ENCODE measurements at places on chromosomes 5 and 9.

DNA sequence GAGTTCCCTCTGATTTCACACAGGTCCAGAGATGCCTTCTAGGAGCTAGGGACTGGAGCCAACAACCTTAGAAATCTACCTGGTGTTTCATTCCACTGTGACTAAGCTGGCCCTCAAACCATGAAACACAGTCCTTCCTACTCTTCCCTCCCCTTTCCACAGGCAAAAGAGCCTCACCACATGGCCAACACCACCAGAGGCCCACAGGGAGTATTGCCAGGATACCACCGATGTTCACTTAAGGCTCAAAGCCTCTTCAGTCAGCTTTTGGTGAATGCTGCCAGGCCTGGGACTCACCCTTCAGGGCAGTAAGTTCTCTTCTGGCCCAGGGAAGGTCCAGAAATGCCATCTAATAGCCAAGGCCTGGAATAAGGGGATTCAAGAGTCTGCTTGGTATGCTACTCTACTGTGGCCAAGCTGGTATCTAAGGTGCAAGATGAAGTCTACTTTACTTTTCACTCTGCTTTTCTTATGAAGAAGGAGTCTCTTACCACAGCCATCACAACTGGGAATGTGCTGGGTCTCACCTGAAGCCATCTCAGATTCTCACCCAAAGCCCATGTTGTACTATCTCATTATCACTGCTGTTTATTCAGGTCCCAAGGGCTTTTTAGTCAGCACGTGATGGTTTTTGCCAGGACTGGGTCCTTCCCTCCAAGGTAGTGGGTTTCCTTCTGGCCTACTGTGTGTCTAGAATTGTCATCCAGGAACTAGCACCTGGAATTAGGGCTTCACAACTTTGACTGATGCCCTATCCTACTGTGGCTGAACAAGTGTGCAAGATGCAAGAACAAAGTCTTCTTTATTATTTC is 1018.4 kb downstream of the TAF11L14 start:
- no peak for DNase-seq

DNA sequence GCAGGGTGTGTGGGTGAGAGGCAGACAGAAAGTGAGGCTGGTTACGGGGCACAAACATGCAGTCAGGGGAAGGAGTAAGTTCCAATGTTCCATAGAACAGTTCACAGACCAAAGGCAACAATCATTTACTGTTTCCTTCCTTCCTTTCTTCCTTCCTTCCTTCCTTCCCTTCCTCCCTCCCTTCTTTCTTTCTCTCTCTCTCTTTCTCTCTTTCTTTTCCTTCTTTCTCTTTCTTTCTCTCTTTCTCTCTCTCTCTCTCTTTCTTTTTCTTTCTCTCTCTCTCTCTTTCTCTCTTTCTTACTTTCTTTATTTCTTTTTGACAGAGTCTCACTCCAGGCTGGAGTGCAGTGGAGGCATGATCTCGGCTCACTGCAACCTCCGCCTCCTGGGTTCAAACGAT is 125.8 kb upstream of the LPCAT1 start:
- no peak for DNase-seq

DNA sequence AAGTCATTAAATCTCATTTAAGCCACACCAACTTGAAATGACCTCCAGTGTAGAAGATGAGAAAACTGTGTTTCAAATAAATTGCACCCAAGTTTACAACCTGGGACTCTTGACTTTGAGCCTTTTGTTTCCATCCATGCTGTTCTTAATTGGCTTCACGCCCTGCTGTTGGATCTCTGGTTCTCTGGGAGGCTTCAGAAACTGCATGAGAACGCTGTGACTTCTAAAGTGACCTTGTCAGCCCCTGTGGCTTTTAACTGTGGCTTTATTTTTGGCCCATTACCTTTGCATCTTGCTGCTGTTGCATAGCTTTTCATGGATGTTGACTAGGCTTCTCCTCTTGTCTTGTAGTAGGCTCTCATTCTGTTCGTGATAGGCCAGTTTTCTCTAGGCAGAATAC is 29.3 kb downstream of the TNFAIP8 start:
- no peak for DNase-seq

- no peak for DNase-seq
Measured at GRCh38 chr9:95757439-95757838, 118.1 kb upstream of the ERCC6L2 start.

GRCh38 chr9:85156652-85157051 is 487.1 kb downstream of the NTRK2 start:
- no peak for DNase-seq

DNA sequence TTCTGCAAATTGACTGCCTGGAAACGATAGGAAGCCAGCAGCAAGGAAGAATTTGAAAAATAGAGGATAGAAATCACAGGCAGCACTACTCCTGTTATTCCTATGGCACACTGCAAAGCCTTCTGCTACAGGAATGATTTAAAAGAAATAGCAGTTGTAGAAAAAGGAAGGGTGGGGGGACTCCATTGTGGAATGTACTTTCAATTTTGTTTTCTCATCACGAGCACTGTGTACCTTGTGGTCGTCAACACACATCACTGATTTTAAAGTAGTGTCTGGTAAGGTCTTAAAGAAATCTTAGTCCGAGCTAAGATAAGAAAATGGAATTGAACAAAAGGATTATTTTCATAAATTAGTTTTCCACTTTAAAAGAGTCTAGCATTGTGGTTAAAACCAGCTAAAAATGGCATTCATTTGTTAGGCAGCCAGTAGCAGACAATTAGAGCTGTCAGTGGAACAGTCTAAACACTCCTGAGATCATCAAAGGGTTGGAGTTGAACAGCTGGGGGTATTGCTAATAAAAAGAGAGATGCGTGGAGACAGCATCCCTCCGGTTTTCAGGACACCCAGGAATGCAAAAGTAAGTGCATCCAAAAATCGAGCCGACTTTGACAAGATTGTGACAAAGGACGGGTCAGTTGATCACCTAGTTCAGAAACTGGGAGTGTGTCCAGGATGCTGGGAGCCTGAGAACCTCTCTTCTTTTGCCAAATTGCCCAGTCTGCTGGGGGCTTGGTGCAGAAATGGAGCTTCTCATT is 97.8 kb upstream of the WWC1 start:
- no peak for DNase-seq

GRCh38 chr9:132880324-132880661 is 1.6 kb downstream of the SPACA9 start:
- DNase-seq, result no peak

DNA sequence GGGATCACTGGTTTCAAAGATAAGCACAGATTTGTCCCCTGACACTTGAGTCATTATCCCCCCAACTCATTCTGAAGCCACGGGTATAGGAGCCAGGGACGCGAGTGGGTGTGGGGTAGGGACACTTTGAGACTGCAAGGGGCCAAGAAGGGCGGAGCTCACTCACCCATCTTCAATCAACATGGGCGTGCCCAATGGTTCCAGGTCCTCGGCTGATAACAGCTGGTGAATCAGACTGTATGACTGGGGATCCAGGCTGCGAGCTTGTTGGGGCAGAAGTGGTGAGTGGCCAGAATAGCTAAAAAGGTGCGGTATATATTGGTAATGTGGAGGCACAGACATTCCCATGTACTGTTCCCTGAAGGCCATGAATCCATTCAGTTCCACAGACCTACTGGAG is 30.7 kb upstream of the NR5A1 start:
- DNase-seq, result no peak

- no peak for DNase-seq
Measured at GRCh38 chr5:31383734-31384133, 148.2 kb downstream of the DROSHA start.

DNA sequence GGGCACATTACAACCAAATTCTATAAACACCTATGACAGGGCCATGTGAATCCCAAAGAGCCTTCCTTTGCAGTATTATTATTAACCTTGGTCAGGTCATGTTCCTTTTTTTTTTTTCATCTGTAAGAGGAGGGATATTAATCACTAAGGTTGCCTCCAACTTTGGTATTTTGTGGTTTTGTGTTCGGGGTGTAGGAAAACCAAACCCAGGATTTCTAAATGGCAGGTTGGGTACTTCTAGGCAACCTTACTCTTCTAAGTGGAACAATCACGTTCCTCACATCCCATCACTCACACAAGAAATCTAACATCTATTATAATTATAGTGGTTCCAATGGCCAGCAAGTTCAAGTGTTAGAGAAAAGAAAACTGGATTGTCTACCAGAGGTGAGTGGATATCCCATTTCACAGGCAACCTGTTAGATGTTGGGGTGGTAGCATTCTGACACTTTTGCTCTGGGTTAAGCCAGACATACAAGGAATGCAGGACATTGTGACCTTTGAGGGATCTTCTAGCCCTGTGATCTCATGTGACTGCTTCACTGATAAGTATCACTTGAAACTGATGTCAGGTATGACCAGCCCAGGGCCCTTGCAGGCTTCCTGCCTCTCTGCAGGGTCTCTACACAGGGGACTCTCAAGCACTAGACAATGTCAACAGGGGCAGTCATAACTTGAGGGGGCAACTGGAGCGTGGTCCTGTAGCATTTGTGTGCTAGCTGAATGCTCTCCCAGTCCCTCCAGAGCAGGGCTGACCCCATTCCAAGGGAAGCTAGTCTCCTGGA is 126.2 kb upstream of the VLDLR start:
- DNase-seq, result no peak

GRCh38 chr5:2003690-2004365 is 121.1 kb upstream of the IRX4 start:
- no peak for DNase-seq

DNA sequence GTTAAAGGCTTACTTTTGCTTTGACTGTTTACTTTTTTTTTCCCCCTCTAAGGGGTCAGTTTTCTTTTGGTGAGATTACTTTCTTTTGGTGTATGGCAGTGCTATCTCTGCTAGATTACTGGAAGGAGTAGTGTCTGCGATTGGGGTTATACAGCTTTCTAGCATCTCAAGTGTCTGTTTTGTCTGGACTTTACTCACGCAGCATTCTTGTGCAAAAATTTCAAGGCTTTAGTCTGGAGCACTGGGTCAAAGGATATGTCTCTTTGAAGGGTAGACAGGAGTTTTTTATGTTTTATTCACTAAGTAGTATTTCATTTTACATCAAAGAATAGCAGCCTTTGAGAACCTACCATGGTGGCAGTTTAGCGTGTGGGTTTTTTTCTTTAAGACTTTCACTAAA is 52.6 kb downstream of the NDUFS4 start:
- no peak for DNase-seq

DNA sequence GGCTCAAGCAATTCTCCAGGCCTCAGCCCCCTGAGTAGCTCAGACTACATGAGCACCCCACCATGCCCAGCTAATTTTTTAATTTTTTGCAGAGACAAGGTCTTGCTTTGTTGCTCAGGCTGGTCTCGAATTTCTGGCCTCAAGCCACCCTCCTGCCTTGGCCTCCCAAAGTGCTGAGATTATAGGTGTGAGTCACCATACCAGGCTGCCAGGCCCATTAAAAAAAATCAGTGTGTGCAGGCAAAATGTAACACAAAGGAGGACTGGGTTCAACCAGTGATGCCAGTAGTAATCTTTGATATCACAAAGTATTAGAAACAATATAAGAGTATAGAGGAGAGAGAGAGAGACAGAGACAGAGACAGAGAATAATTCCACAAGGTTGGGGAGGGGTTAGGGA is 322.7 kb downstream of the MSX2 start:
- DNase-seq, result no peak

DNA sequence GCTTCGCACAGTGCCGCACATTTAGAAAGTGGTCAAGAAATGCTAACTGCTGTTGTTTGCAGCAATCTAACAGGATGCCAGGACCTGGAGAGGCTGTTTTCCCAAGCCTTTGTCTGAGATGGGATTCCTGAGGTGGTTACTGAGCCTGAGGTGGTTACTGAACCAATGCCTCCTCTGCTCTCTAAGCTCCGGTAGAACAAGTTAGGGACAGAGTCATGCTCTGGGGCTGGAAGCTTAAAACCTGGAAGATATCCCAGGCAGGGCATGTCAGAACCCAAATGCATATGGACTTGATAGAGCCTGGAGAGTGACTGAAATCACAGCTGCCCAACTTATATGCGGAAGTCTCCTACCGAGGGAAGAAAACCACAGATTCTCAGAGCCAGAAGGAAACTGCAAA is 46.5 kb upstream of the FAT2 start:
- no peak for DNase-seq

DNA sequence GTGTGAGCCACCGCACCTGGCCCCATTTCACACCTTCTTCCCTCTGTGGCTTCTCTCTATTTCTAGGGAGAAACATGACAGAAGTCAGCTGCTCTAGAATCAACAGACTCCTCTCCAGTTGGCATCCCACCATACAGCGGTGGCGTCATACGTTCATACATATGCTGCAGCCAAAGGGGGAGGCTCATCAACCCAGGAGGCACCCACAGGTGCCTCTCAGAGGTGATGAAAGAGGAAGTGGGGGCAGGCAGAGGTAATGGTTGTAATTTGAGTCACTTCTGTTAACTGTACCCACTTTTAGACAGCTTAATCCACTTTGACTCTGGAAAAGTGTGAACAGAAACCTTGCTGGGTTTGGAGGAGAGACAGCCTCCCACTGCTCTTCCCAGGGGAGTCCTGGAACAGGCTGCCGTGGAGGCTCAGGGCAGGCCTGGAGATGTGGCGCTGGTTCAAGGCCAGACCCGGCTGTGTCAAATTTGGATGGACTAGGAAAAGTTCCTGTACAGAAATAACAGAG is 47.3 kb upstream of the SUB1 start:
- no peak for DNase-seq

GRCh38 chr9:84305497-84306131 is 34.9 kb downstream of the SLC28A3 start:
- no peak for DNase-seq

DNA sequence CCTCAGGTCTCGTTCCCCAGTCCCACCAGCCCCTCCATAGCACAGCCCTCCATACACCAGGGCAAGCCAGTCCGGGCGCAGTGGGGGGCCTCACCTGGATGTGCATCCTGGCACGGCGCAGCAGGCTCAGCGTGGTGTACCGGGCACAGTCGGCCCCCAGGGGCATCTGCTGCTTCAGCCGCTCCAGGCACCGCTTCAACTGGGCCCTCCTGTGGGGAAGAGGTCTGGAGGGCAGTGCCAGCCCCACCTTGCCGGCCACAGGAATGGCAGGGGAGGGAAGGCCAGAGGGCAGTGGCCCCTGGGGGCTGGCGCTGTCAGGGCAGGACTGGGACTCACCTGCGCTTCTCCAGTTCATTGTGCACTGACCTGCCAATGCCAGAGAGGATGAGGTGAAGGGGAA is 1.4 kb downstream of the MXD3 start:
- DNase-seq, result no peak

- DNase-seq, result no peak
Measured at GRCh38 chr5:164359260-164360255, 854.1 kb downstream of the MAT2B start.

- no peak for DNase-seq
Measured at GRCh38 chr9:114235033-114235661, 79.8 kb downstream of the COL27A1 start.

DNA sequence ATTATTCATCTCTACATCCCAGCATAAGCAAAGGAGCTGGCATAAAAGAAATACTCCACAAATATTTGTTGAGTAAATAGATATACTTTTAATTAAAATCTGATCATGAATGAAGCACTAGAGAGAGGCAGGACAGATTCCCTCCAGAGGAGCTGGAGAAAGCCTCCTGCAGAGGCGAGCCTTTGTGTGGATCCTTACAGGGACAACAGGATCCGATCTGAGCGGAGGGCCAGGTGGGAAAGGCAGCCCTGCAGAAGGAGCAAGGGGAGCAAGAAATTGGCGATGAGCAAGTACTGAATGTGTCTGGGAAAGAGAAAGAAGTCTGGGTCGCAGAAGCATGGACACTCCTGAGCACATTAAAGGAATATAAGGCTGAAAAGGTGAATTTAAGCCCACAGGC is 69.4 kb downstream of the EBF1 start:
- DNase-seq, result no peak
